ENCODE measurements at places on chromosomes 2 and 18. TPM values are rescaled to one million over a fixed set of nuclear protein-coding genes. Genes with fewer than 3 reads are reported as not detected.

DNA sequence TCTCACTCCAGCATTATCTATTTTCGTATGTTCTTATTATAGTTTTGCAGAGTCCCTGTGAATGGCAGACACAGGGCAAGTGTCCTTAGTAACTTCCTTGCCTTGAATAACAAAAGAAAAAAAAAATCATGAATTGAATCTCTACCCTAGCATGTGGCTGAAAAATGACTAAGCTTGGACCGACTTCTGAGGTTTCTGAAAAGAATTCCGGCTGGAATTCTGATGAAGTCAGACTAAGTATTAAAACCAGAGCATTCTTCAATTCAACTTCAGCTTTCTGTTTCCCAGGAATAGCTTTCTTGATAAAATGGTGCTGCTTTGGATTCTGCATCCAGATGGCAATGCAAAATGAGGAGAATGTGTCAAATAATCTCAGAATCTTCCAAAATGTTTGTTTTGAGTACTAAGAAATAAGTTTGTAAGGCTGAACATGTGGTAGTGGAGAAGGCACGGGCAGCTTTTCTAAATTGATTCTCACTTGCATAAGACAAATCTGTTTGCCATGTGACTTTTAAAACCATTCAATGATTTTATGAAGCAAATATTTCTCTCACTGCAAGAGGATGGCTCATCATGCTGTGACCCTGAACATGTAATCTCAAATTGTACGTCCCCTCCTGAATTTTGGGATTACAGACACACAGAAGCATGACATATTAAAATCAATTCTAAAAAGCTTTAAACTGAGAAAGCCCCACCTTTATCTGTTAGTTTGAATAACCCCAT lies 1462.8 kb upstream of the LRRTM1 start:
- DNase-seq = peak; percentile 4

DNA sequence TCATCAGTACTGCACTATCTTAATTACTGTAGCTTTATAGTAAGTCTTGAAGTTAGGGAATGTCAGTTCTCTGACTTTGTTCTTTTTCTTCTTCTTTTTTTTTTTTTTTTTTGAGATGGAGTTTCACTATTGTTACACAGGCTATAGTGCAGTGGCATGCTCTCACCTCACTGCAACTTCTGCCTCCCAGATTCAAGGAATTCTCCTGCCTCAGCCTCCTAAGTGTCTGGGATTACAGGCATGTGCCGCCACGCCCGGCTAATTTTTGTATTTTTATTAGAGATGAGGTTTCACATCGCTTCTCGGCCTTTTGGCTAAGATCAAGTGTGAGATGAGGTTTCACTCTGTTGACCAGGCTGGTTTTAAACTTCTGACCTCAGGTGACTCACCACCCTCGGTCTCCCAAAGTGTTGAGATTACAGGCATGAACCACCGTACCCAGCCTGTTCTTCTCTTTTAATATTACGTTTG lies 41.9 kb upstream of the TANC1 start:
- DNase-seq = peak; percentile 78

GRCh38 chr2:74991977-74992376 lies 33.5 kb downstream of the POLE4 start:
- peak; percentile 73 for DNase-seq

- DNase-seq = peak; percentile 71
Measured at GRCh38 chr18:61991201-61991600, 98.4 kb upstream of the RNF152 start.

DNA sequence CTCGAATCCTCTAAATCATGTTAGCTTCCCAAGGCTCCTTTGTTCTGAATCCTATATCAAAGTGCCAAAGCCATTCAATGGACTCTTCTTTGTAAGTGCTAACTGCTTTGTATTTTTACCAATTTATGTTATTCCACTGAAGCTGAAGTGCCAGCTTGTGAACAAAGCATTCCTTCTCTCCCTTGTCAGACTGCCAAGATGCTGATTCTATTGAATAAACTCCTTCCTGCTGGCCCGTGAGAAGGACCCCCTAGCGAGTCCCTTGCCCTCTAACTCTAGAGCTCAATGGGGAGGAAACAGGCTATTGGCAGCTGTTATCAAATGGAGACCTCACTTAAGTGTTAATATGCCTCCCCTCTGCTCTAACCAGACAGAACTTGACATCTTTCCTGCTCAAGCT lies 1097.9 kb upstream of the CNTNAP5 start:
- no peak for DNase-seq

DNA sequence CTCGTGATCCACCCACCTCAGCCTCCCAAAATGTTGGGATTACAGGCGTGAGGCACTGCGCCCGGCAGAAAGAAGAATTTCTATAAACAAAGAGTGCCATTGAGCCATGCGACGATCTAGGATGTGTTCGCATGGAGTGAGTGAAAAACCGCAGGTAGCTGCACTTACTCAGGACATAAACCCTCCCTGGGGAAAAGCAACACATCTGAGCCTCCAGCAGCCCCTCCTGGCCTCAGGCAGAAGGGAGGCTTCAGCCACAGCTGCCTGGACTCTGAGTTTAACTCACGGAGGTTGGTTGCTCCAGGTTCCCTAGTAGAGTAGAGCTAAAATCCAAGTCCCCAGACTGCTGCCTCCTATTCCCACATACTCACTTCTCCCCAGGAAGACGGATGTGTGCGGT lies 11.3 kb upstream of the STK25 start:
- no peak for DNase-seq

GRCh38 chr2:230905448-230906421 lies 19.3 kb downstream of the GPR55 start:
- peak; percentile 44 for DNase-seq

- no peak for DNase-seq
Measured at GRCh38 chr2:40251137-40251536, 200.8 kb downstream of the SLC8A1 start.

DNA sequence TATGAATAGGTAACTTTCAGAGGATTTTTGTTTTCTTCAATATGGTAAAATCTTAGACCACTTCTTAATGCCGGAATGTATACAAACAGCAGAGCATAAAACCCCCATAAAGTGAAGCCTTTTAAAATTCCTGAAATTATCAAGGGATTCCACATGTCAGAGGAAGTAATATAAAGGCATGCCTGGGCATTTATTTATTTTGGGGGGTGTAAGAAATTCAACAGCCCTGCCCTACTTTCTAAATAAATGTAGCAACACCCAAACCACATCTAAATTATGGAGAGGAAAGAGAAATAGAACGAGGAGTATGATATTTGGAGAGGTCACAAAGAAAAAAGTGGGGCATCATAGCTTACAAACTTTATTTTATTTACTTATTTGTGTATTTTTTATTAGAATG lies 9.9 kb downstream of the CHST9 start:
- no peak for DNase-seq

GRCh38 chr2:182321096-182321495 lies 105.7 kb downstream of the PDE1A start:
- DNase-seq = no peak

GRCh38 chr2:120626566-120626965 lies 109.1 kb upstream of the GLI2 start:
- DNase-seq = no peak

Gene ALPP
- polyA plus RNA-seq = not detected

Gene FBXO36
- polyA plus RNA-seq = 1.2 TPM

Gene CD8B2
- polyA plus RNA-seq = not detected

Gene SLC38A11
- 0.07 TPM for polyA plus RNA-seq

Gene SLC4A3
- 6.1 TPM for polyA plus RNA-seq

Gene VWC2L
- not detected for polyA plus RNA-seq

Gene PHLPP1
- polyA plus RNA-seq = 4.2 TPM

Gene GTF2A1L
- polyA plus RNA-seq = not detected

Gene PPP1CB
- polyA plus RNA-seq = 20.4 TPM
